ENCODE measurements at places on chromosomes 1 and 21.

DNA sequence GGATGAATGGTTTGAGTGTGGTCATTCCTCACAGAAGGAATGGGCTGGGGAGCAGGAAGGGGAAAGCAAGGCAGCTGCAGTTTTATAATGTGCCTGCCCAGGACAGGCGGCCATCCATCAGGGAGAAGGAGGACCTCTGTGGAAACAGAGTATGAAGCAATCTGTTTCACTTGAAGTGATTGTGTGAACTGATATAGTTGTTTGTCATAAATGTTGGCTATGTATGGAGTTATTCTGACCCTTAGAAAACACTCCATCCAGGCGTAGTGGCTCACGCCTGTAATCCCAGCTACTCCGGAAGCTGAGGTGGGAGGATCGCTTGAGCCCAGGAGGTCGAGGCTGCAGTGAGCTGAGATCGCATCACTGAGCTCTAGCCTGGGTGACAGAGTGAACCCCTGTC is 46.5 kb downstream of the NENF start:
- no peak for DNase-seq

- DNase-seq: no peak
These were observed 70.3 kb upstream of the CAMK1G start for GRCh38 chr1:209513226-209513625.

- no peak for DNase-seq
These were observed 4.5 kb upstream of the NPHP4 start for GRCh38 chr1:5996641-5997270.

GRCh38 chr1:203147376-203147775 is 19.9 kb downstream of the ADORA1 start:
- DNase-seq: no peak

DNA sequence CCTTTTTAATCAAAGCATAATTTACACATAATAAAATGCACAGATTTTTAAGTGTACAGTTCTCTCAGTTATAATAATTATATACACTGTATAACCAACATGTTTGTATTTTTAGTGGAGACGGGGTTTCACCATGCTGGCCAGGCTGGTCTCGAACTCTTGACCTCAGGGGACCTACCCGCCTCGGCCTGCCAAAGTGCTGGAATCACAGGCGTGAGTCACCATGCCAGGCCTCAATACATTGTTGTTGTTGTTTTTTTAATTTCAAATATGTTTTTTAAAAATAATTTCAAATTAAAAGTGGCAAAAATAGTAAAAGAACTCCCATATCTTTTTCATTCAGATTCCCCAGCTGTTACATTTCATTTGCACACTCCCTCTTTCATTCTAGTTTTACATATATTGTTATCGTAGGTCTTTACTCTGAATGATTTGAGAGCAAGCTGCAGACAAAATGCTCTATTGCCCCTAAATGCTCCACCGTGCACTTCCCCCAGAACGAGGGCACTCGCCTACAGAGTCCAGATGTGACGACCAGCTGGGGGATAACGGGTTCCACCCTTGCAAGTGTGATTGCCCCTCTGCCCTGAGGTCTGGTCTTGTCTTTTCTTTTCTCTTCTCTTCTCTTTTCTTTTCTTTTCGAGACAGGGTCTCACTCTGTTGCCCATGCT is 19.2 kb upstream of the RD3 start:
- no peak for DNase-seq

DNA sequence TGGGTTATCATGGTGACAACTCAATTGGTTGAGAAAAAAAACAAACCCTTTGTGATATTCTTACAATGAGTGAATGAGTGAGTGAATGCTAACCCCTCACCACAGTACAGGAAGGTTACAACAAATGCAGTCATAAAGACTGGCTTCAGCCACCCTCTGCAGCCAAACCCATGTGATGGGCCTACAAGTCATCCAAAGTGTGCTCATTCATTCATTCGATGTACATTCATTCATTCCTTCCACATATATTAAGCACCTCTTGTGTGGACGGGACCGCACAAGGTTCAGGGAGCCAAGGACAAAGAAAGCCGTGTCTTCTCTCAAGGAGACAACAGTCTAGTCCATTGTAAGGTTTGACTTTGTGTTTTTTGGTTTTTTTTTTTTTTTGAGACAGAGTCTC is 49.4 kb downstream of the WDR4 start:
- no peak for DNase-seq

DNA sequence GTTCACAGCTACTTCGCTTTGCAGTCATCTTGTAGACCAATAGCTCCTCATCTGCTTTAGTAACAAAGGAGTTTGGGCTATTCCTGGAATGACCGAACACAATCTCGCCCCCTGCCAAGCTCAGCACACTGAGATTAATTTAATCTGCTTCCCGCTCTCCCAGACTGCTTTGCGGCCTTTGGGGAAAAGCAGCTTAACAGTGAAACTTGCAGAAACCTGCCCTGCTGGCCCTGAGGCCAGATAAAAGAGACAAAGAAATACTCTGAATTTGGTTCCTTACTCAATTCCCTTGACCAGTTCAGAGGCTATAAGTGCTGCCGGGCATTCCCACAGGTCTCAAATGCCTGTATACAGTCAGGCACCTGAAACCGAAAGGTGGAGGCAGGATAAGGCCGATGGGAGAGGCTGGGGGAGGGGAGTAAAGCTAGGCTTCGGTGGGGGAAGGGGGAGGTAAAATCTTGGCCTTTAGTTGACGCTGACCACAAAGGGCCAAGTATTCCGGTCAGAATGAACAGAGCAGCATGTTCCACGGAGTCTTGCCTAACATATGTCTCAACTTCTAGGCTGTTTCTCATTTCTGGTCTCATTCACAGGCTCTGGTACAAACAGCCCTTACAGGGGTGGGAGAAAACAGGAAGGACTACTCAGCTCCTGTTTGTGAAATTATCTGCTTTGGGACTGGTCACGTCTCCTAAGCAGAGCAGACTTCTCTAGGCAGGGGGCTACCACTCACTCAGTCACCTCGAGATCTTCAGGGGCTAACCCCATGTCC is 17.7 kb upstream of the A3GALT2 start:
- DNase-seq: no peak

- DNase-seq: no peak
These were observed 15.0 kb upstream of the ATP1B1 start for GRCh38 chr1:169091480-169091941.

- DNase-seq: no peak
These were observed 33.9 kb downstream of the ABCG1 start for GRCh38 chr21:42252778-42253340.

GRCh38 chr1:10975567-10976326 is 36.7 kb upstream of the TARDBP start:
- no peak for DNase-seq

DNA sequence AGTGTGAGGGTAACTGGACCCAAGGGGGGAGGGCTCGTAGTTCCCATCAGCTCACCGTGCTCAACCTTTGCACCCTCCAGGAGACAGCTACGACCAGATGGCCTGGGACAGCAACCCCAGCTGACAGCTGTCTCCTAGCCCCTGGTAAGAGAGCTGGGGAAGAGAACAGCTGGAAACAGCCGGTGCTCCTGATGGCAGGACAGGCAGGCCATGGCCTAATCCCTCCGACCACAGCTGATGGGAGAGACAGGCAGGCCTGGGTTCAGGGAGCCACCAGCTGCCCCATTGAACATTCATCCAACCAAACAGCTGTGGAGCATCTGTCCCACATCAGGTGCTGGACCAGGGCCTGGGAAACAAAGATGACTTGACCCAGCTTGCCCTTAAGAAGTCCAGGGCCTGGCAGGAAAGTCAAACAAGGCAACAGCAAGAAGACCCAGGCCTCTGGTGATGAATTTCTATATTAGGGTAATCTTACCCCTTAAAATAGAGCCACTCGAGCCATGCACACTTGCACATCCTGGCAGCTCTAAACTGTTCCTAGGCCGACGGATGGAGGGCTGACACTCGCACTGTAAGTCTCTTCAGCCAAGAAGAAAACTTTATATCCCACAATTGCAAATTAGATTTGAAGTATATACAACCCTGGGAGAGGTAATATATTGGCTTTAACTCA is 12.2 kb downstream of the OLFML2B start:
- DNase-seq: no peak

GRCh38 chr1:69148731-69149130 is 419.0 kb upstream of the LRRC7 start:
- no peak for DNase-seq

- peak; percentile 33 for DNase-seq
These were observed 520 bp upstream of the MR1 start for GRCh38 chr1:181033128-181033798.

- no peak for DNase-seq
These were observed 84.9 kb upstream of the KCNK2 start for GRCh38 chr1:214997685-214998084.

- no peak for DNase-seq
These were observed 220.4 kb upstream of the CAMK1G start for GRCh38 chr1:209363112-209363511.

DNA sequence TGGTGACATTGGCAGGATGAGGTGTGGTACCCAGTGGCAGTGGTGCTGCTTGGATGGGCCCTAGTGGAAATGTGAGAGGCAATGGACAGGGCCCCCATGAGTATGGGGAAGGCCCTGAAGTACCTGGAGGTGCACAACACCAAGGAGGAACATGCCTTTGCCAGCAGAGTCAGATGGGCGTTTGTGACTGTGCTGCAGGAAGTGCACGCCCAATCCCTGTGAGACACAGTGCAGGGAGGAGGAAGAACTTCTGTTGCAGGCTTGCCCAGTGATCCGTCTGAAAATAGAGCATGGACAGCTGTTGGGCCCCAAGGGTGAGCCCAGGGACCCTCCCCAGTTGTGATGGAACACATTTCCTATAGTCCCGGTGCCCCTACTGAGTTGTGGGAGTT is 42.7 kb downstream of the GJA5 start:
- DNase-seq: no peak

DNA sequence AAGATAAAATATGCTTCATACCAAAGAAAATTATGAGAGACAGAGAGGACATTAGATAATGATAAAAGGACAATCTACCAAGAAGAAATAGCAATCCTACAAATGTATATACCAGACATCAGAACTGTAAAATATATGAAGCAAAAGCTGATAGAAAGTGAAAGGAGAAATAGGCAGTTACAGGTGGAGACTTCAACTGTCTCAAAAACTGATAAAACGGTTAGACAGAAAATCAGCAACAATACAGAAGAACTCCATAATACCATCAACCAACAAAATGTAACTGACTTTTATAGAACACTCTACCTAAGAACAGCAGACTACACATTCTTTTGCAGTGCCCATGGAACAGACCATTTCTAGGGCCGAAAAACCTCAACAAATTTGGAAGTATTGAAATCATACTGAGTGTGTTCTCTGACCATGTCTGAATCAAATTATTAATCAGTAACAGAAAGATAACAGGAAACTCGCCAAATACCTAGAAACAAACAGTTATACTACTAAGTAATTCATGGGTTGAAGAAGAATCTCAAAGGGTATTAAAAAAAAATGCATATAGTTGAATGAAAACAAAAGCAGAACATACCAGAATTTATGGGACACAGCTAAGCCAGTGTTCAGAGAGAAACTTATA is 132.1 kb downstream of the RPS6KC1 start:
- no peak for DNase-seq

- no peak for DNase-seq
These were observed 5.7 kb downstream of the PRDM15 start for GRCh38 chr21:41873426-41873825.

DNA sequence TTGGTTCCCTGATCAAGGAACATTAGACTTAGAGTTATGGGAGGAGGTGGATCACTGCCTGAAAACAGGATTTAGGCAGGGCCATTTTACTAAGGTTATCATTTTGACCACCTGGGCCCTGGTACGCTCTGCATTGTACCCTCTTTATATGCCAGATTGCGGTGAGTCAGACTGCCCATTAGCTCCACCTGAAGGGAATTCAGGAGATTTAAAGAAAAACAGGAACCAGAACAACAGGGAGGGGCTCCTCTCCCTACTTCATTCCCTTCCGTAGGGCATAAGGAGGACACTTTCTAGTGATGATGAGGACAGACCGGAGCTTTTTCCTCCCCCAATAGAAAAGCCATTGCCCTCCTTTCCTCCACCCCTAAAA is 20.6 kb upstream of the ITLN1 start:
- no peak for DNase-seq

- DNase-seq: no peak
These were observed 104.4 kb upstream of the UBE2U start for GRCh38 chr1:64098846-64099582.

- no peak for DNase-seq
These were observed 1.4 kb downstream of the RSPO1 start for GRCh38 chr1:37633040-37633937.

DNA sequence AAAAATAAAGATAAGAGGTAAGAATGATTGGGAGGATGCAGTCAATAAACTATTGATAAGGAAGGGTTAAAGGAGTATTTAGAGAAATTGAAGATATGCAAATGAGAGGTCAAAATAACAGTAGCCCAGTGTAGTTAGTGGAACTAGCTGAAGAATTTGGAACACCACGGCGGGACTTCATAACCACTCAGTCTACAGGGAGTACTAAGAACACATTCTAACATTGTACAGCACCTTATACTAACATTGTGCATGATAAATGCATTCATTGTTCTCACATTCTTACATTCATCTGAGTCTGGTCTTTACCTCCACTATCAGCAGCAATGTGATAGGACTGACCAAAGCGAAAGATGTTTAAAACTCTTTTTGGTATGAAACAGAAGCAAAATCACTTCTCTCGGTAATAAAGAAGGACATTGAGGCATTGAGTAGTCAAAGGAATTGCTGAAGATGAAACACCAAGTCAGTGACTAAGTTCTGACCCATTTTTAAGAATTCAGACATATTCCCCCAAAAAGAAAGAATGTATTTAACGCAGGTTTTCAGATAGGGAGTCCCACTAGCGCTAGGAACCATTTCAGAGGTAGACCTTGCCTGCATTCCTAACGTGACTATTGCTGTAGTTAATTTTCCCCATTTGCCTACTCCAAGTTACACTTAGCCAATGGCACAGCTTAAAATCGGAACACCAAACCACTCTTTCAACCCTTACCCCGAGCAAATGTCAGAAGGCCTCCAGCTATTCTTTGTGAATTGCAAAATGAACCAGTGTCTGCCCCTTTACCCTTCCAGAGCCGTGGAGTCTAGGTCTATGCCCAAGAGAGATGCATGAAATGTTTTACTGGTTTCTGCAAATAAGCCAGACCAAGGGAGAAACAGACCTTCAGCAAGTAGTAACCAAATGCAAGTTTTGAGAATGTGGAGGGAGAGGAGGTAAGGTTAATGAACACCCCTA is 108.8 kb upstream of the IRF2BP2 start:
- no peak for DNase-seq

DNA sequence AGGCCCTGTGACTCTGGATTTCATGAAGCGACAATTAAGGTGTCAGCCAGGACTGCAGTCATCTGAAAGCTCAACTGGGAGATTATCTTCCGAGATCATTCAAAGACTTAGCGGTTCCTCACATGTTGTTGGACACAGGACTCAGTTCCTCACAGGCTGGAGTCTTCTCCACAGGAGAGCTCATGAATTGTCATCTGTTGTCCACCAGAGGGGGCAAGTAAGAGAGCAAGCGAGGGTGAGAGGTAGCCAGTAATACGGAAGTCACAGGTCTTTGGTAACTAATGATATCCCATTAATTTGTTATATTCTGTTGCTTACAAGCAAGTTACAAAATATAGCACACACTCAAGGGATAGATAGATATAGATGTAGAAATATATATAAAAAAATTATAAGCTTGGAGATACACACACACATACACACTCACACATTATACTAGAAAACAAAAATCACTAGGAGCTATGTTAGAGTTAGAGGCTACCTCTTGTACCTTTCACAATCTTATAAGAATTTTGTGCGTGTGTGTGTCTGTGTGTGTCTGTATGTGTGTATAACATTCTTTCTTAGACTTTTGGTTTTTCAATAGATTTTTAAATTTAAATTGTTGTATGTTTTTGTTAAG is 1695.3 kb downstream of the BRINP3 start:
- DNase-seq: no peak

- DNase-seq: no peak
These were observed 55.0 kb downstream of the NFASC start for GRCh38 chr1:204925701-204926100.

All from CD4-positive, alpha-beta T cell treated with Interleukin-12 subunit alpha and Interleukin-12 subunit beta, for 1 hour (primary cell).